T-helper 17 cell (primary cell): ENCODE measurements at places on chromosomes 12 and 14. TPM values are rescaled to one million over a fixed set of nuclear protein-coding genes. Genes with fewer than 3 reads are reported as not detected.

Gene KLRC3
- total RNA-seq, result not detected

Gene TDG
- 27.0 TPM for total RNA-seq

Gene IL23A
- 44.9 TPM for total RNA-seq

Gene TPPP2
- total RNA-seq, result not detected

Gene TAS2R14
- total RNA-seq, result 2.4 TPM

Gene OLR1
- 0.15 TPM for total RNA-seq

DNA sequence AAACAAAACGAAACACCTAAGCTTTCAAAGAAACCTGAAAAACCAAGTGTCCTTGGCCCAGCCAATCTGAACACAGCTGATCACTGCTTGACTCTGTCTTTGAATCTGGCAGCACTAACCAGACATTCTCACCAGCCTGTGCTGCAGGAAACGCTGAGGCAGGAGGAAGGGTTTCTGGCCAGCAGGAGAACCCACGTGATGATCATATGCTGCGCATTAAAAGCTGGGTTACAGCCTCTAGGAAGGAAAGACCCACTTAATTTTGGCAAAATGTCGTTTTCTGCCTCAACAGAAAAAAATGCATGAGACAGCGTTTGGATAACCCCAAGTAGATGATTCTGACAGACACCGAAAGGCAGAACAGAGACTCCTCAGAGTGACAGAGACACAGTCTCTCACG is 9.8 kb downstream of the APPL2 start:
- H3K4me3 ChIP-seq, result no peak overlapping the region
- peaks cover 23% of the 10 kb centered on the region for H3K36me3 ChIP-seq
- no peak for DNase-seq
- H3K27ac ChIP-seq, result no peak overlapping the region

- no peaks in the 10 kb centered on the region for H3K36me3 ChIP-seq
- H3K4me3 ChIP-seq, result no peak overlapping the region
- no peak for DNase-seq
- no peaks in the 10 kb centered on the region for H3K4me1 ChIP-seq
Observed at GRCh38 chr14:41950428-41951151, 343.9 kb downstream of the LRFN5 start.

DNA sequence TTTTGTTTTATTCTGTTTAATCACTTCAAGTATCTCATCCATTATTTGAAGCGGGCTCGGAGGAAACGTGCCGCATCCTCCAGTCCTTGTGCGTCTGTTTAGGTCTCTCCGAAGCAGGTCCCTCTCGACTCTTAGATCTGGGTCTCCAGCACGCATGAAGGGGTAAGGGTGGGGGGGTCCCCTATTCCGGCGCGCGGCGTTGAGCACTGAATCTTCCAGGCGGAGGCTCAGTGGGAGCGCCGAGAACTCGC is 311 bp upstream of the LGR5 start:
- no peaks in the 10 kb centered on the region for H3K36me3 ChIP-seq
- peak overlapping the region; percentile 78 for H3K4me3 ChIP-seq
- no peak for DNase-seq
- peaks cover 10% of the 10 kb centered on the region for H3K4me1 ChIP-seq
- no peak overlapping the region for H3K27ac ChIP-seq

DNA sequence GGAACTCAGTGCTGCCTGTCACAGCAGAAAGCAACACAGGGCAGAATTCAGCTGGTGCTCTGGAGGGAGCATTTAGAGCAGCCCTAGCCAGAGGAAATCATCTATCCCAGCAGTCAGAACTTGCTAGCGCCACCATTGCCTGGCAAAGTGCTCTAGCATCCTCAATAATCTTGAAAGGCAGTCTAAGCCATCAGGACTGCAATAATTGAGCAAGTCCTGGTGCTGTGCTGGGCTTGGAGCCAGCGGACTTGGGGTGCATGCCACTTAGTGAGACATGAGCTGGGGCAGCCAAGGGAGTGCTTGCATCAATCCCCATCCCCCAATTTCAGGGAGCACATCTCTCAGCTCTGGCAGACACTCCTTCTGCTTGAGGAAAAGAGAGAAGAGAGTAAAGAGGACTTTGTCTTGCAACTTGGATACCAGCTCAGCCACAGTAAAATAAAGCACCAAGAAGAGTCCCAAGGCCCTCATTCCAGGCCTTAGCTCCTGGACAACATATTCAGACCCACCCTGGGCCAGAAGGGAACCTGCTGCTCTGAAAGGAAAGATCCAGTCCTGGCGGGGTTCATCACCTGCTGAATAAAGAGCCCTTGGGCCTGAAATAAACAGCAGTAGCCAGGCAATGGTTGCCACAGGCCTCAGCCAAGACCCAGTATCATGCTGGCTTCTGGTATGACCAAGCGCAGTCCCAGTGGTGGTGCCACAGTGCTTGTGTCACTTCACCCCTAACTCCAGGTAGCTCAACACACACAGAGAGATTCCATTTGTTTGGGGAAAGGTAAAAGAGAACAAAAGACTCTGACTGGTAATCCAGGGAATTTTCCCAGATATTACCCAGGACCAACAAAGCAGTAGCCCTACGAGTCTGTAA is 44.5 kb upstream of the ZDHHC17 start:
- peaks cover 2% of the 10 kb centered on the region for H3K4me1 ChIP-seq
- H3K36me3 ChIP-seq, result no peaks in the 10 kb centered on the region
- DNase-seq, result no peak
- no peak overlapping the region for H3K4me3 ChIP-seq
- H3K27me3 ChIP-seq, result peaks cover 11% of the 10 kb centered on the region

DNA sequence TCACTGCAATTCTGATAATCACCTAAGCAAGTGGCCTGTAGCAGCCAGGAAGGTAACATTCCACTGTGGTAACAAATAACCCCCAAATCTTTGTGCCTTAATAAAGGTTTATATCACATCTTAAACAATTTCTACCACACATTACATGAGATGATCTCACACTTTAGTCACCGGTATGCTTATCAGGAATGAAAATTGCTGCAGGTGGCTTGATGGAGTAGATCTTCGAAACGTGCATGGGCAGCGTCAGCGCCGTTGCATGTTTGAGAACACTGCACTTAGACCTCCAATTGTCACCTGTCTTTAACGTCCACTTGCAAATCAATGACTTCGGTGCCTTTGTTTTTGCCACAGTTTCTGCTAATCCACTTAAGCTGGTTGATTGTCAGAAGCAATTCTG is 477.4 kb downstream of the VRK1 start:
- no peak for DNase-seq
- no peak overlapping the region for H3K27ac ChIP-seq
- H3K36me3 ChIP-seq, result peaks cover 2% of the 10 kb centered on the region
- H3K27me3 ChIP-seq, result peaks cover 46% of the 10 kb centered on the region

DNA sequence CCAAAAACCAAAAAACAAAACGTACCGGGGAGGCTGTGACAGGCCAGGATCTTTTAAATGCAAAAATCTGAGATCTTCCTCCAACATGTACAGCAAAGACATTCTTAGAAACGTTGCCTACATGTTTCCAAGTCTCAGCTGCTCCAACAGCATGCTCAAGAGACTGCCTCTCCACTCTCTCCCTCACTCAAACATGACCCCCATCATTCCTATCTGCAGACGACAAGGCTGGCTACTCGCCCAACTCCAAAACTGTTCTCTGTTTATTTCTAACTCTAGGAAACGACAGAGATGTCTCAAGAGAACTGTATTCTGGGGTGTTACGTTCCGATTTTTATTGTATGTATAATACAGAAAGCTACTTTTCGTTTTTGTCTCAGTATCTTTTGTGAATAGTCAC is 57.5 kb upstream of the TMCC3 start:
- no peak overlapping the region for H3K27ac ChIP-seq
- no peaks in the 10 kb centered on the region for H3K4me1 ChIP-seq

- H3K27me3 ChIP-seq, result peaks cover 53% of the 10 kb centered on the region
- H3K4me3 ChIP-seq, result no peak overlapping the region
- peaks cover 8% of the 10 kb centered on the region for H3K36me3 ChIP-seq
- H3K4me1 ChIP-seq, result no peaks in the 10 kb centered on the region
- H3K27ac ChIP-seq, result no peak overlapping the region
- no peak for DNase-seq
Observed at GRCh38 chr14:88993946-88994345, 169.5 kb downstream of the TTC8 start.

- H3K4me3 ChIP-seq, result no peak overlapping the region
- DNase-seq, result no peak
- no peaks in the 10 kb centered on the region for H3K36me3 ChIP-seq
- H3K27me3 ChIP-seq, result peaks cover 35% of the 10 kb centered on the region
Observed at GRCh38 chr14:92263681-92264080, 59.3 kb upstream of the SLC24A4 start.

- H3K4me1 ChIP-seq, result no peaks in the 10 kb centered on the region
- H3K27me3 ChIP-seq, result no peaks in the 10 kb centered on the region
- no peak overlapping the region for H3K4me3 ChIP-seq
Observed at GRCh38 chr12:58750484-58750883, 169.8 kb downstream of the LRIG3 start.

DNA sequence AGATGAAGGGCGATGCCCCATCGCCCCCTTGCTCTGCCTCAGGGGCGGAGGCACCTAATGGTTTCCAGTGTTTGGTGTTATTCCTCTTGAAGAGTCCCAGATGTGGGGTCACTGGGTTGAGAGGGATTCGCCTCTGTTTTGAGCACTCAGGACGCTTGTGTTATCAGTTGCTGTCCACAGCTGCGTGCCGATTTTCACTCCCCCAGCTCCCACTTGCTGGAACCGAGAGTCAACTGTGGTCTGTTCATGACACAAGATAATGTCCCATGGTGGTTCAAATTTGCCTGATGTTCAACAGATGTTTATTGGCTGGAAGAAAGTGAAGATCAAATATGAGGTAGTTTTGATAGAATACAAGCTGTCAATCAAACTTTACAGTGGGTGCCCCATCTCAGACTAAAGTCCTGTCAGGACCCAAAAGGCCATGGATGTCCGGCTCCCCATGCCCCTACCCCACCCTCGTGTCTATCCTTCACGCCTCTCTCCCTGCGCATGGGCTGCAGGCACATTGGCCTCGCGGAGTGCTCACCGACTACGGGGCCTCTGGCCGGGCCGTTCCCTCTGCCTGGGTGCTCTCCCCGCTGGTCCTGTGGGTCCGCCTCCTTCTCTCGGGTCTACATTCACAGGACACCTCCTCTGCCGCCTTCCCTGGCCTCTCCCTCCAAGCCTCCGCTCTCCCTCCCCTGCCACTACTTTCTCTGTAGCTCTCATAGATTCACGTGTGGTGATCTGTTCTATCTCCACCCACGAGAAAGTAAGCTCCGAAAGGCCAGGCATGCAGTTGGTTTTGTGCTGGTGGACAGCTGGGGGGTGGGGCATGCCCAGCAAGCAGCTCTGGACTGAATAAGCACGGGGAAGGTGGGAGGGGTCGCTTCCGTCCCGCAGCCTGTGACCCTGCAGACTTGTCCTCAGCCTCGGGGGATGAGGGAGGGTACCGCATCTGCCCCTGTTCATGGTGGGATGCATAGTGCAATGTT is 6.8 kb upstream of the TRAF3 start:
- H3K27me3 ChIP-seq, result peaks cover 4% of the 10 kb centered on the region
- H3K36me3 ChIP-seq, result no peaks in the 10 kb centered on the region
- no peak for DNase-seq
- no peak overlapping the region for H3K4me3 ChIP-seq
- peaks cover 10% of the 10 kb centered on the region for H3K4me1 ChIP-seq
- H3K27ac ChIP-seq, result no peak overlapping the region

- H3K27me3 ChIP-seq, result no peaks in the 10 kb centered on the region
- H3K4me3 ChIP-seq, result no peak overlapping the region
- H3K36me3 ChIP-seq, result no peaks in the 10 kb centered on the region
- peaks cover 4% of the 10 kb centered on the region for H3K4me1 ChIP-seq
- no peak overlapping the region for H3K27ac ChIP-seq
- DNase-seq, result no peak
Observed at GRCh38 chr12:9729082-9729481, 3.8 kb downstream of the CLECL1 start.

DNA sequence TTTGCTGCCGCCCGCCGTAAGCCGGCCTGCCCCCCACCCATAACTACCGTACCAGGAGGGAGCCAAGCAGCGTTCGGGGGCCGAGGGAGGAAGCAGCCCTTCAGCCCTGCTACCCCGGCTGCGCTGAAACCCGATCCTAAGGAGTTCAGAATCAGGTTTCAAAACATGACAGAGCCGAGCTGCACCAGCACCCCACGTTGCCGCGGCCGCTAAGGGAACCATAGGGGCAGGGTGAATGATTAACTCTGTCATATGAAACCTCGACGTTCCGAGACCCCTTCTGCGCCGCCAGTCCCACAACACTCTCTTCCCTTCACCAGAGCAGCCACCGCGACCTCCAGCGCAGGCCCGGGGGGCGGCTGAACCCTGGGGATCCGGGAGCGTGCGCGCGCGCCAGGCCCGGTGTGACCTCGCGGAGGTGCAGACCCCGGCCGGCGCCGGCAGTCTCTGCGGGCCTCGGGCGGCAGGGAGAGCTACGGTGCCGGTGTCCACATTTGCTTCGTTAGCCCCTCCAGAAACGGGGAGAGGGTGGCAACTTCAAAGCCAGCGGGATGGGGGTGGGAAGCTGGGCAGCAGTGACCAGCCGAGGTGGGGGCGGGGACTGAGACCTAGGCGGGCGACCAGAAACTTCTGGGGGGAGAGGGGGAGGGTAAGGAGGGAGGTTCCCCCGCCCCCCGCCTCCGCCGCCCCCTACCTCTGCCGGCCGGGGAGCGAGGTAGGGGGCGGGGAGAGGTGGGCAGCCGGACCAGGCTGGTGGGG is 1.6 kb downstream of the SIX4 start:
- peaks cover 2% of the 10 kb centered on the region for H3K36me3 ChIP-seq
- no peak overlapping the region for H3K27ac ChIP-seq
- peak overlapping the region; percentile 91 for H3K4me3 ChIP-seq
- peaks cover 68% of the 10 kb centered on the region for H3K27me3 ChIP-seq
- no peak for DNase-seq

- no peaks in the 10 kb centered on the region for H3K36me3 ChIP-seq
- H3K27me3 ChIP-seq, result no peaks in the 10 kb centered on the region
- peak overlapping the region; percentile 81 for H3K4me3 ChIP-seq
- H3K4me1 ChIP-seq, result peaks cover 29% of the 10 kb centered on the region
- no peak for DNase-seq
- H3K27ac ChIP-seq, result peak overlapping the region; percentile 94
Observed at GRCh38 chr12:54363618-54364017, 668 bp downstream of the GPR84 start.
